ENCODE measurements at places on chromosomes 4 and X.

GRCh38 chrX:19772096-19772821 is 115.1 kb downstream of the SH3KBP1 start:
- DNase-seq: no peak

DNA sequence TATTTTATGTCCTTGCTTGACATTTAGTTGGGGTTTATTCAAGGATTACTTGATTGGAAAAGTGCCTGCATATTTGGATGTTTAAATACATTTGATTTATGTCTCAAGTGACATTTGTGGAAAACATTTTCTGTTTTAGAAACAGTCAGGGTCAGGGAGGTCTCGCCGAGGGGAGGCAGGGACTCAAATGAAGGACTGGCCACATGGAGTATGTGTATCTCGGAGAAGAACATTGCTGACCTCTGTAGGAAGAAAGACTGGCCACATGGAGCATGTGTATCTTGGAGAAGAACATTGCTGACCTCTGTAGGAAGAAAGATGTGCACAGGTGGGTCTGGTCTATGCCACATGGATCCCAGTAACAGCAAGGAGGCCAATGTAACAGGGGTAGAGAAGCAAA is 233.6 kb downstream of the TRIML1 start:
- DNase-seq: peak; percentile 40

- DNase-seq: peak; percentile 80
Measured at GRCh38 chr4:119570401-119570800, 58.2 kb downstream of the PDE5A start.

DNA sequence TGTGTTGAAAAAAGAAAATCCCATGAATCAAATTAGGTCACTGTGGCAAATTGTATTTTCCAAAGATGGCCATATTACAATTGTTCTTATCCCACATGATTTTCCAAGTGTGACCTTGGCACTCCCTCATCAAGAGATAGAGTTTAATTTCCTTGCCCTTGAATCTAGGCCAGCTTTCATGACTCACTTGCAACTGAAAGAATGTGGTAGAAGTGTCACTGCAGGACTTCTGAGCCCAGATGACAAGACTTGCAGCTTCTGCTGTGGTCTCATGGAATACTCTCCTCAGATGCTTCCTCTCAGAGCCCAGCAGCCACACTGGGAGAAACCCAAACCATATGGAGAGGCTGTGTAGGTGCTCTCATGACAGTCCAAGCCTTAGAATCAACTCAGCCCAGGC is 139.0 kb downstream of the ADAMTS3 start:
- DNase-seq: no peak

GRCh38 chrX:154059729-154060245 is 37.7 kb downstream of the MECP2 start:
- DNase-seq: no peak

DNA sequence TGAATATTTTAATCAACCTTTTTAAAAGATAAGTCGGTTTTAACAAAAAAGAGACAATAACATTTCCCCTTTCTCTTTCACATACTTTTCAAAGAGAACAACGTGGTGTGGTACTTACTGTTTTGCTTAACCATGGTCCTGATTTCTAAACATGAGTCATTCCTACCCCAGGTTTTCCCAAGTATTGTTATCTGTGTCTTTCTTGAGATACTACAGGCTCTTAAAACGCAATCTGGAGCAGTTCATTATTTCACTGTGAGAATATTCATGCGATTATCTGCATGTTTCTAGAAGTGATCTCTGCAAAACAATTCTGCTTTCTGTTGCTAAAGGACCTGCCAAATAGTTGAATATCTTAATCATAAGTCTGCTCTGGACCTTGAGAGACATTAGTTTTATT is 127.3 kb downstream of the TENM3 start:
- no peak for DNase-seq

GRCh38 chr4:140309124-140309870 is 64.1 kb upstream of the SCOC start:
- DNase-seq: no peak

- DNase-seq: peak; percentile 53
Measured at GRCh38 chr4:151652841-151653547, 107.8 kb downstream of the GATB start.

DNA sequence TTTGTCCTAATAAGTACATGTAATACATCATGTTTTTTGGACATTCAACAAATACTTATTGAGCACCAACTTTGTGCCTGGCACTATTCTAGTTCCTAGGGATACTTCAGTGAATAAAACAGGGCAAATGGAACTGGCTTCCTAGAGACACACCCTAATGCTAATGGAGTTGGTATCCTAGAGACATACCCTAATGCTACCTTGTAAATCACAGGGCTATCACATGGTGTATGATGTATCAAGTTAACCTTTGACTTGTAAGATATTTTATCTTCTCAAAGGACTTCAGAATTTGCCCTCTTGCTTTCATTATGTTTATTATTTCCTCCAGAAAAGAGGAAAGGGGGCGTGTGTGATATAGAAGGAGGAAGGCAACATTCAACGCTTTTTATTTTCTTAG is 10.1 kb downstream of the GK start:
- DNase-seq: no peak

GRCh38 chrX:2450681-2451080 is 50.1 kb downstream of the DHRSX start:
- no peak for DNase-seq

- DNase-seq: no peak
Measured at GRCh38 chr4:142706381-142706780, 139.7 kb downstream of the INPP4B start.

- DNase-seq: peak; percentile 96
Measured at GRCh38 chr4:123505095-123506010, 108.8 kb downstream of the SPRY1 start.

GRCh38 chr4:181307824-181308223 is 935.4 kb upstream of the TENM3 start:
- DNase-seq: no peak

DNA sequence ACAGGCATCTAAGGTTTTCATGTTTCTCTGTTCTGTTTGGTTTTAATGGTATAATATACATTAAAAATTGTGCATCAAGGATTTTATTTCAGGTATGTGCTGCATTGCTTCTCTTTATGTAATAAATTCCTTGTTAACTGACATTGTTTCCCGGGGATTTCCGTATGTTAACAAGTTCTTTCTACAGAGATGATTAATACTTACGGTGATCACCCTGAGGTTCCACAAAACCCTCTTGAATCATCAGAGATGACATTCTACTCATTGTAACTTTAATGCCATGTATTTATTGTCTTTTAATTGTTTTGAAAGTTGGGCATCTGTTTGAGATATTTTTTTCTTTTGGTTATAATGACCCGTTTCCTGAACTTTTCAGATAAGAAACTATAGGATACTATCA is 37.5 kb downstream of the ARHGAP10 start:
- DNase-seq: no peak

- no peak for DNase-seq
Measured at GRCh38 chrX:153930011-153930910, 4.2 kb upstream of the ARHGAP4 start.

- peak; percentile 41 for DNase-seq
Measured at GRCh38 chr4:108731006-108731405, 31.8 kb downstream of the ETNPPL start.

GRCh38 chr4:73507541-73507940 is 26.0 kb downstream of the AFM start:
- DNase-seq: no peak

DNA sequence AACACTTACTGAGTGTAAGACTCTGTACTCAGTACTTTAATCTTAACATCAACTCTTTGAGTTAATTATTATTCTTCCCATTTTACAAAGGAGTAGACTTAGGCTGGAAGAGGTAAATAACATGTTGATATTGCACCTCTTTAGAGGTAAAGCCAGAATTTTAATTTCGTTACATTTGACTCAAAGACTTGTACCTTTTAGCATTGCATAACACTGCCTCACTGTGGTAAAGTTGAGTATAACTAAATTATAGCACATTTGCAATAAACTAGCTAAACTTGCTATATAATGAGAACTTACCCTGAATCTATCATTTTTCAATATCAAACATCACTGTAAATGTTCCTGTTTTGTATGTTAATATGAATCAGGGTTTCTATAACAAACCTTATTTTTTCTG is 218.5 kb downstream of the PRR32 start:
- peak; percentile 4 for DNase-seq

GRCh38 chr4:113584407-113585150 is 177.0 kb downstream of the CAMK2D start:
- DNase-seq: peak; percentile 75

DNA sequence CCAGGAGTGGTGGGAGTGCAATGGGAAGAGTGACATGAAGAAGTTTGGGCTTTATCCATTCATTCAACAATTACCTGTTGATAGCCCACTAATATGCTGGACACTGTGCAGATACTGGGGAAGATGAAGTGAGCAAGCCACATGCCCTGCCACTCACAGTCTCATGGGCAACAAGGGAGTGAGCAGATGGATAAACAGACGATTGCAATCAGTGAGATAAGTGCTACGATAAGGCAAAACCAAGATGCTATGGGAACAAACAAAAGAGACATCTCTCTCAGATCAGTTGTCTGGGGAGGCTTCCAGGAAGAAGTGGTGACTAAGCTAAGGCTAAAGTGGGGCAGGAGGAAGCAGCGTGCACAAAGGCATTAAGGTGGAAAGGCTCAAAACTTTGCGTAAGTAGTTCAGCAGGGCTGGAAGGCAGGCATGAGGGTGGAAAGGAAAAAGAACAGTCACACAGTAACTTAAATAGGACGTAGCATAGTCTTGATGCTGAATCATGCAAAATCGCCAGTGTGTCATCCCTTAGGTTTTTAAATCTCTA is 31.7 kb downstream of the GAB3 start:
- no peak for DNase-seq

- no peak for DNase-seq
Measured at GRCh38 chr4:79917246-79917645, 155.8 kb downstream of the ANTXR2 start.

- DNase-seq: peak; percentile 46
Measured at GRCh38 chr4:123893011-123893981, 496.7 kb downstream of the SPRY1 start.

GRCh38 chr4:69843932-69844331 is 16.0 kb downstream of the SULT1E1 start:
- no peak for DNase-seq

DNA sequence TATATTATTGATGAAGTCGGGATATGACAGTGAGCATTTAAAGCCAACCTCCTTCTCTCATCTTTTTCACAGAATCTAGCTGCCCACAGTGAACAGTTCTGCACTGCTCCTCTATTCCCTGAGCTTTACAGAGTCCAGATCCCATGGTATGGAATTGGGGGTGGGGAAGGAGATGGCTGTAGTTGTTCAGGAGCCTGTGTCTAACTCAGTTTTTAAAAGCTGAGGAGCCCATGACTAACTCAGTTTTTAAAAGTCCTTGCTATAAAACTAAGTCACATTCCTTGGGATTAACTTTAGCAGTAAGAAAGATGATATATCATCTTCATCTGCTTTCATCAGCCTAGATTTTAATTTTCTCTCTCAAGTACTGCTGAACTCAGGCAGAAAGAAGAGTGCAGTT is 96.4 kb upstream of the STIM2 start:
- no peak for DNase-seq

DNA sequence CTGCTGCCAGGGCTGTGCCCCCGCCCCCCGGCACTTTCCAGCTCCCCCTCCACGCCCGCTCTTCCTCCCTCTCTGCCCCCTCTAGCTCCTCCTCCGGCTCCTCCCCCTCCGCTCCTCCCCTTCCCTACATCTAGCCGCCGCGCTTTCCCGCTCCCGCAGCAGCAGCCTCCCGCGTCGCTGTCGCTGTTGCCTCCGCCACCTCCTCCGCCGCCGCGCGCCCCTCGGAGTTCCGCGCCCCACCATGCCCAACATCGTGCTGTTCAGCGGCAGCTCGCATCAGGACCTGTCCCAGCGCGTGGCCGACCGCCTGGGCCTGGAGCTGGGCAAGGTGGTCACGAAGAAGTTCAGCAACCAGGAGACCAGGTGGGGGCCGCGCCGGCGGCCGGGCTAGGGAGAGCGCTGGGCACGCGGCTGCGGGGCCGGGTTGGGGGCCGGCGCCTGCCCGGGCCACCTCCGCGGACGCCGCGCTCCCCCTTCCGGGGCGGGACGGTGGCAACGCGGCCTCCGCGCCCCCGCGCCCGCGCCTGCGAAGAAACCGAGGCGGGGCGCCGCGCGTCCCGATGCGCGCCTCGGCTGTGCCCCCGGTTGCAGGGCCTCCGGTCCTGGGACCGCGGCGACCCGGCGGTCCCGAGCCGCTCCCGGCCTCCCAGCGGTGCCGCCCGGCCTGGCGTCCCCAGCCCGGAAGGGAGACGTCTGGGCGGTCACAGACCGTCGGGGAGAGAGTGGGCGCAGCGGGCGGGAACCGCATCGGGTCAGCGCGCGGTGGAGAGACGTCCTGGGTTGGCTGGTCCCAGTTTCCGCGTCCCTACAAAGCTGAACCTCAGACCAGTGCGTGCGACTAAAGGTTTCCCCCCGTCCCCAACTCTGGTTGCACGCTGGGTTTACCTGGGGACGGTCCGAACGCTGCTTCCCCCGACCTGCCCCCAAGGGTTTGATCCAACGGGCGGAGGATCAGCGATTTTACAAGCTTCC is at the start of gene PRPS2:
PRPS2 (plus strand) TSS at position 156 of the 972 bp plus-strand sequence; CDS start at position 242, 86 bp downstream.
- DNase-seq: peak; percentile 82

- DNase-seq: no peak
Measured at GRCh38 chrX:135914404-135914803, 20.9 kb downstream of the SAGE1 start.

GRCh38 chr4:74733756-74734155 is 60.6 kb downstream of the BTC start:
- no peak for DNase-seq

GRCh38 chr4:161448550-161449180 is 715.1 kb downstream of the FSTL5 start:
- no peak for DNase-seq

- peak; percentile 6 for DNase-seq
Measured at GRCh38 chrX:153779891-153780677, 757 bp upstream of the SRPK3 start.

DNA sequence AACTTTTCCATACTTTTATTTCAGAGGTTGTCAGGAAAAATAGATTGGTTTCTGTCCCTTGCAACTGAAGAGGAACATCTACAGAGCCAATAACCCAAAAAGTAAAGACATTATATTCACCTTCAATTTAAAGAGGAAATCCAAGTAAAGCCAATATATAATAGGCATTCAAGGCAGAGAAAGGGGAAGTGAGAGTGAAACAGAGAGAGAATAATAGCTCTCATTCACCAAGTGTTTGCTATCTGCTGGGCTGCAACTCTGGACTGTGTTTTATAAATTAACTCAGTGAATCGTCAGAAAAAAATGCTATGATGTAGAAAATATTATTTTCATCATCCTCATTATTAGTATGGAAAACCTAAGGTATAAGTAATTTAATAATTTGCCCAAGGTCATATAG is 448.5 kb downstream of the TRAM1L1 start:
- DNase-seq: no peak

GRCh38 chrX:105211066-105211575 is 9.4 kb downstream of the TEX13A start:
- DNase-seq: no peak

- peak; percentile 76 for DNase-seq
Measured at GRCh38 chr4:100736641-100737451, 219.0 kb upstream of the EMCN start.

- DNase-seq: no peak
Measured at GRCh38 chr4:176436293-176436973, 116.7 kb downstream of the SPCS3 start.

All from eye (tissue), 1 donor.